ENCODE measurements at places on chromosomes 11 and 22. TPM values are rescaled to one million over a fixed set of nuclear protein-coding genes. Genes with fewer than 3 reads are reported as not detected.

The RFPL1 gene
- not detected for total RNA-seq

The TTC9C gene
- 19.6 TPM for total RNA-seq

The BARX2 gene
- total RNA-seq = 45.2 TPM

The TPH1 gene
- total RNA-seq = 0.38 TPM

The MN1 gene
- 2.0 TPM for total RNA-seq

The MAPK11 gene
- total RNA-seq = 3.9 TPM

The OR5T3 gene
- not detected for total RNA-seq

The RIBC2 gene
- total RNA-seq = 0.75 TPM

The PLAAT2 gene
- not detected for total RNA-seq

The MAP6 gene
- total RNA-seq = 0.29 TPM

The FIBIN gene
- total RNA-seq = 9.8 TPM

The CELSR1 gene
- 50.6 TPM for total RNA-seq

- H3K27ac ChIP-seq = no peak overlapping the region
- no peak overlapping the region for H3K4me3 ChIP-seq
- no peak for DNase-seq
- no peaks in the 10 kb centered on the region for H3K4me1 ChIP-seq
- no peaks in the 10 kb centered on the region for H3K36me3 ChIP-seq
- no peaks in the 10 kb centered on the region for H3K27me3 ChIP-seq
Observed at GRCh38 chr11:7306900-7307299, 55.2 kb downstream of the SYT9 start.

- H3K27ac ChIP-seq = no peak overlapping the region
- H3K36me3 ChIP-seq = no peaks in the 10 kb centered on the region
- H3K27me3 ChIP-seq = no peaks in the 10 kb centered on the region
- DNase-seq = no peak
Observed at GRCh38 chr11:66020618-66021357, 5.5 kb downstream of the CATSPER1 start.

DNA sequence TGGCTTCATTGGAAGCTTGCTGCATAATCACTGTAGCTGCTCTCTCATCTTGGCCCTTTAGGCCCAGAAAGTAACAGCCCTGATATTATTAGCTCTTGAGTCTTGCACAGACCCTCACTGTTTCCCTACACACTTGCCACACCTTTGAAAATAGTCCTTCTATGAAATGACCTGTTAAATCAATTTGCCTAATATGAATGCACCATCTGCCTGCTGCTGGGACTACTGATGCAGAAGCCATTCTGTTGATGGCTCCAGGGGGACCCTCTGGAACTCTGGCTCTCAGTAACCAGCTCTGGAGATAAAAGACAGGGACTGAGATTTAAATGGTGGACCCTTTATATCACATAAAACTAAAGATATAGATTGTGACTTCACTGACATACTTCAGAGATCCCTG lies 14.7 kb upstream of the AMPD3 start:
- H3K27me3 ChIP-seq = no peaks in the 10 kb centered on the region
- no peak overlapping the region for H3K27ac ChIP-seq
- no peaks in the 10 kb centered on the region for H3K36me3 ChIP-seq
- DNase-seq = no peak
- no peak overlapping the region for H3K4me3 ChIP-seq

- no peaks in the 10 kb centered on the region for H3K36me3 ChIP-seq
- no peak for DNase-seq
- no peak overlapping the region for H3K27ac ChIP-seq
- H3K4me3 ChIP-seq = no peak overlapping the region
- no peaks in the 10 kb centered on the region for H3K4me1 ChIP-seq
- H3K27me3 ChIP-seq = no peaks in the 10 kb centered on the region
Observed at GRCh38 chr22:48744967-48745841, 1082.5 kb downstream of the BRD1 start.

- H3K36me3 ChIP-seq = no peaks in the 10 kb centered on the region
- DNase-seq = no peak
- peaks cover 22% of the 10 kb centered on the region for H3K4me1 ChIP-seq
Observed at GRCh38 chr22:39097098-39098020, at the start of gene APOBEC3H. APOBEC3H (plus strand) TSS chr22:39097244; CDS start chr22:39100279, 3,035 bp downstream.

DNA sequence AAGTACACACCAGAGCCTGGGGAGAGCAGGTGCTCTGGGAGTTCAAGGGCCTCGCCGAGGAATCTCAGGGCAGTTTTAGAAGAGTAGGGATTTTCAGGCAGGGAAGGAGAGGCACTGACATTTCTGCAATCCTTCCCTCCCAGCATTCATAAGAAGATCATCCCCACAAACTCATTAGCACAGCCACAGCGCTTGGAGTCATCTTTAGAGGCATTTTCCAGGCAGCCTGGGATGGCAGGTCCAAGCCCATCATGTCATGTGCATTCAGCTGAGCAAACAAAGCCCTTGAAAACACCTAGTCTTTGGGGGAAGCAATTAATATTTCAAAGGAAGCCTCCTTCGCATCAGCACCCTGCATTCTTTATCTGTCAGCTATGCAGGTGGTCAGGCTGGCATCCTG lies 43.8 kb downstream of the MAP6 start:
- H3K4me1 ChIP-seq = no peaks in the 10 kb centered on the region
- no peak for DNase-seq
- no peaks in the 10 kb centered on the region for H3K27me3 ChIP-seq
- no peak overlapping the region for H3K4me3 ChIP-seq

DNA sequence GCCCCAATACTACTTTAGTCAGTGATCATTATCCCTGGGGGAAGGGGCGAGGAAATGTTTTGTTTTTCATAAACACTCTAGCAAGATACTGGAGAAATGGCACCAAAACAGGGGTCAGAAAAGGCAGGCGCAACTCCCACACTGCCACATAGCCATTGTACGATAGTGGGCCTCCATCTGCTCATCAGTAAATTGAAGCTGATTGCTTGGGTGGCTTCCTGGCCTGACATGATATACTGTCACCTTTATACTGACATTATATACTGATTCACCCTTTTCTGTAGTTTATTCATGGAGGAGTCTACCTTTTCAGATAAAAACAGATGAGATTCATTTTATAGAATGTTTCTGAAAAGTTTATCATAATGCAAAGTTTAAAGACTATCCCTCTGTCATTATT lies 51.6 kb upstream of the CCDC34 start:
- no peak overlapping the region for H3K4me3 ChIP-seq
- no peak for DNase-seq
- no peaks in the 10 kb centered on the region for H3K36me3 ChIP-seq
- no peak overlapping the region for H3K27ac ChIP-seq

GRCh38 chr11:73942010-73942409 lies 8.8 kb upstream of the DNAJB13 start:
- H3K4me3 ChIP-seq = no peak overlapping the region
- H3K27me3 ChIP-seq = no peaks in the 10 kb centered on the region
- H3K4me1 ChIP-seq = peaks cover 8% of the 10 kb centered on the region
- H3K36me3 ChIP-seq = no peaks in the 10 kb centered on the region
- no peak overlapping the region for H3K27ac ChIP-seq
- no peak for DNase-seq

DNA sequence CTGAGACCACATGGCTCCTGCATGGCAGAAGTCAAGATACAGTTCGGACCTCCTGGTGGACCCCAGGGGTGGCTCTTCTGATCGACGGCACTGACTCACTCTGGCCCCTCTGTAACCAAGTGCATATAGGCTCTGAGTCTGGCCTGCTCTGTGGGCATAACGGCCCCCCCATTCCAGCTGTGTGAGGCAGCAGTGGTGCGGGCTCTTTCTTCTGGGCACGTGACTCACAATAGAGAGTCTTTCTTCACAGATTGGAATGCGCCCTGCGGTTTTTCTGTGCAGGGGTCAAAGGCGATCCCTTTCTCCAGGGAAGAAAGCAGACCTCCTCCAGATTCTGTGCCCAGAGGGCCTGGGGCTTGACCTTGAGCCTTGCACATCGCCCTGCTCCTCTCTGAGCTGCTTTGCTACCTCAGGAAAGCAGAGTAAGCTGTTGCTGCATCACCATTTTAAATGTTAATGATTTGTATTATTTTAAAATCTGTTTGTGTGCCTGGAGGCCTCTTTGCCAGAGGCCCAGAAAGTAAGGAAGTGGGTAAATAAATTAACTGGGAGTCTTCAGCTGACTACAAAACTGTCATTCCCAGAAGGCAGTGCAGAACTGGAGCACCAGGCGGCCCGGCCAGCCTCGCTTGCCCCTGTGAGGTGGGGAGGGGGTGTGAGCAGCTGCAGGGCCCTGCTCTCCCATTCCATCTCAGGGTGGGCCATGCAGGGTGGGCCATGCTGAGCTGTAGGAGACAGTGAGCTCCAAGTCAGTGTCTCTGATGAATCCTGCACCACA lies 199.0 kb downstream of the GRIK4 start:
- no peak overlapping the region for H3K27ac ChIP-seq
- H3K4me3 ChIP-seq = no peak overlapping the region
- no peaks in the 10 kb centered on the region for H3K36me3 ChIP-seq
- H3K4me1 ChIP-seq = peaks cover 5% of the 10 kb centered on the region
- no peak for DNase-seq

- no peaks in the 10 kb centered on the region for H3K36me3 ChIP-seq
- no peak for DNase-seq
- H3K27ac ChIP-seq = no peak overlapping the region
- no peaks in the 10 kb centered on the region for H3K4me1 ChIP-seq
Observed at GRCh38 chr11:45560913-45561281, 104.5 kb downstream of the CHST1 start.

DNA sequence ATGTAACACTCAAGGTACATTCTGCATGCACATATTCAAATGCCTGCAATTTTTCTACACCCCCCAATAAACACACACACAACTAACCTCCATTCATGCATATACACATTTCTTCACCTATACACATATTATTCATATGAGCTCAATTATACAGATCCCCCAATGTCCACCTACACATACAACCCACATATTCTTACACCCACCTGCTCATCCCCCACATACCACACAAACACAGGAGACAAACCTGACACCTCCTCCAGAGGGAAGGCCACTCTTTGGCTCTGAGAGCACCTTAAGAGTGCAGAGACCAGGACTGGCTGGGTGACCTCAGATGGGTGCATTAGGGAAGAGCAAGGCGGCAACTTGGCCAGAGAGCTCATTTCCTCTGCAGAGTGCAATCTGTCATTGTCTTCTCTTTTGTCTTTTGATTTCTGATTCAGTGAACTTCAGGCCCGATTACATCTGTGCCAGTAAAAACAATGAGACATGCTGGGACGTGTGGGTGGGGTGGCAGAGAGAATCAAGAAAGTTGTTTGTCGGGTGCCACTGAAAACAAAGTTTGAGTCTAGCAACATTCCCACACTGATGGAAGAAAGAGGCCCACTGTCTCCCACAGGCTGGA lies 208.4 kb downstream of the NXPE2 start:
- H3K27me3 ChIP-seq = no peaks in the 10 kb centered on the region
- H3K36me3 ChIP-seq = no peaks in the 10 kb centered on the region
- H3K4me3 ChIP-seq = no peak overlapping the region
- peak overlapping the region; percentile 44 for H3K27ac ChIP-seq
- no peak for DNase-seq
- H3K4me1 ChIP-seq = peaks cover 13% of the 10 kb centered on the region

- peaks cover 8% of the 10 kb centered on the region for H3K4me1 ChIP-seq
- no peaks in the 10 kb centered on the region for H3K36me3 ChIP-seq
- H3K27me3 ChIP-seq = no peaks in the 10 kb centered on the region
- H3K4me3 ChIP-seq = no peak overlapping the region
- H3K27ac ChIP-seq = peak overlapping the region; percentile 68
- no peak for DNase-seq
Observed at GRCh38 chr22:39723899-39724351, 153.4 kb downstream of the CACNA1I start.

DNA sequence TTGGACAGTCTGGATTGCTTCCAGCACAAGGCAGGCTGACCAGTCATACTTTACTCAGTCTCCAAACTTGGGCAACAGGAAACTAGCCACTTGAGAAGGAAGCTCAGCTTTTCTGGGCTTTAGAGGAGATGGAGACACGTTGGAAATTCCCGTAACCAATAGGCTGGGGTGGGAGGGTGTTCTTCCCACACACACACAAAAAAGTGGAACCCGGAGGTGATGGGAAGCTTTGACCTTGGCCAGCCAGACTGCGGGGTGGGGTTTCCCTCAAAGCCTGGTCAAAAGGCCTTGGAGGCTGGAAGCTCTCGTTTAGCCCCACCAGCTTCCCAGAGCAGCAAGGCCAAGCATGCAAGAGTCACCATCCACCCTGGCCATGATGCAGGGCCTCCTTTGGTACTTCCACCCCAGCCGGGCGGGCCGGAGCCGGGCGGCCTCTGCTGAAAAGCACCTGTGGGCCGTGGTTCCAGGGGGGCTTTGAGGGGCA lies 126.2 kb downstream of the BCR start:
- no peak overlapping the region for H3K4me3 ChIP-seq
- H3K4me1 ChIP-seq = no peaks in the 10 kb centered on the region
- no peak for DNase-seq
- peaks cover 22% of the 10 kb centered on the region for H3K36me3 ChIP-seq

- H3K27ac ChIP-seq = peak overlapping the region; percentile 45
- H3K27me3 ChIP-seq = no peaks in the 10 kb centered on the region
- H3K36me3 ChIP-seq = no peaks in the 10 kb centered on the region
- DNase-seq = no peak
- peaks cover 94% of the 10 kb centered on the region for H3K4me1 ChIP-seq
Observed at GRCh38 chr11:12840871-12841660, 166.8 kb downstream of the TEAD1 start.

DNA sequence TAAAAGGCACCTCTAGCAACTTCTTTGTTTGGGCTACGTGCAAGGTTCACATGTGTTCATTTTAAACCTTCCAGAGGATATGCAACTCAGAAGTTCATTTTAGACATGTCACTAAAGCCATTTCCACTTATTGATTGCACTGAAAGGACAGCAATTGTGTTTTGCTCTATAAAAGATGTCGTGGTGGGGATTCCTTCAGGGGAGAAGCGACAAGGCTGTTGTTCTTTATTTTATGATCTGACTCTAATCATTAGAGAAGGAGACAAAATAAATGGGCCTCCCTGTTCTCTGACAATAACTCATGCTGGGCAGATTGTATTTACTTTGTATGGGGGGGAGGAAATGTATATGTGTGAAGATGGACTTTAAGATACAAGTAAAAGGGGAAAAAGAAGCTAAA lies 370.1 kb upstream of the ARHGAP42 start:
- H3K36me3 ChIP-seq = no peaks in the 10 kb centered on the region
- H3K27me3 ChIP-seq = no peaks in the 10 kb centered on the region
- no peak for DNase-seq
- H3K27ac ChIP-seq = no peak overlapping the region

DNA sequence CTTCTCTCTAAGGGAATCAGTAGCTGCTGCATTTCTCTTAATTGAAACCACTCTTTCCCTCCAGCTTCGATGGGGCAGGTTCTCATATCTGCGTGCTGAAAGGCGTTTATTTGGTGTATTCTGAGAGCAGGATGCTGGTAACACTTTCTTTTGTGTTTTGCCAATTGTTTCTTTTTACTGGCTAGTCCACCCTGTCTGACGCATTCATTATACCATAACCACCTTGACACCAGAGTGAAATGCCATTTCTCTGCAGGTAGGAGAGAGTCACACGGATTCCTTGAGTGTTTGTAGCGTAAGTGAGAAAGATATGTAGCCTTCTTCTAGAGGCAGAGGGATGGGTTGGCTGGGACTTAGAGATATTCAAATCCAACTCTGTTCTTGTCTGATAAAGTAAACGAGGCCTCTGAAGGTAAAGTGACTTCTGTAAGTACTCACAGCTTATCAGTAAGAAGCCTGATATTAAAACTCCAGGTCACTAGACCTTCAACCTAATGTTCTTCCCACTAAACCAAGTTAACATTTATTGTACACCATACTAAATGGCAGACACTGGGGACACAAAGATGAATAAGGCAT lies 21.4 kb downstream of the CD44 start:
- H3K27ac ChIP-seq = peak overlapping the region; percentile 86
- H3K27me3 ChIP-seq = no peaks in the 10 kb centered on the region
- no peak for DNase-seq
- no peaks in the 10 kb centered on the region for H3K36me3 ChIP-seq

- no peak overlapping the region for H3K4me3 ChIP-seq
- no peak overlapping the region for H3K27ac ChIP-seq
- no peaks in the 10 kb centered on the region for H3K4me1 ChIP-seq
- no peaks in the 10 kb centered on the region for H3K36me3 ChIP-seq
- peaks cover 13% of the 10 kb centered on the region for H3K27me3 ChIP-seq
- no peak for DNase-seq
Observed at GRCh38 chr22:44906999-44907644, 102.7 kb downstream of the PHF21B start.
